Activated T-cell treated with anti-CD3 and anti-CD28 coated beads for 4 hours (primary cell): ENCODE measurements at places on chromosomes 4 and X.
A peak's percentile ranks its signal among the peaks of the same experiment; 100 is the strongest.

DNA sequence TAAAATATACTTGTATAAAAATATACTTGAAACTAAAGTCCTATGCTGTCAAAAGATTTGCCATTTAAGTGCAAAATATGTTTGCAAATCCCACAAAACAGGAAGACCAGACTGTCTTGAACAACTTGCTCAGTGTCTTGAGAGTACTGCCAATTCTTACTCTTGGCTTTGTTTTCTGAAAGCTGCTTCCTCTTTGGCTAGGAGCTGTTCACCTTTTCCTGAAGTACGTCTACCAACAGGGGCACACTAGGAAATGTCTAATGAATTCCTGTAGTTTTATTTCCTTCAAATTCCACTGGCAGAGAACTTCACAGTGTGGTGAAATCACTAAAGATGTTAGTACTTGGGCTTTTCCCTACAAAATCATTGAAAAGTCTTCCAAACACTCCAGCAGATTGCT, 46.4 kb upstream of the ABCG2 start:
- DNase-seq: no peak

GRCh38 chr4:99402765-99403164, 32.4 kb downstream of the ADH7 start:
- no peak for DNase-seq

- no peak for DNase-seq
Observed at GRCh38 chrX:68953331-68953730, 124.5 kb downstream of the EFNB1 start.

DNA sequence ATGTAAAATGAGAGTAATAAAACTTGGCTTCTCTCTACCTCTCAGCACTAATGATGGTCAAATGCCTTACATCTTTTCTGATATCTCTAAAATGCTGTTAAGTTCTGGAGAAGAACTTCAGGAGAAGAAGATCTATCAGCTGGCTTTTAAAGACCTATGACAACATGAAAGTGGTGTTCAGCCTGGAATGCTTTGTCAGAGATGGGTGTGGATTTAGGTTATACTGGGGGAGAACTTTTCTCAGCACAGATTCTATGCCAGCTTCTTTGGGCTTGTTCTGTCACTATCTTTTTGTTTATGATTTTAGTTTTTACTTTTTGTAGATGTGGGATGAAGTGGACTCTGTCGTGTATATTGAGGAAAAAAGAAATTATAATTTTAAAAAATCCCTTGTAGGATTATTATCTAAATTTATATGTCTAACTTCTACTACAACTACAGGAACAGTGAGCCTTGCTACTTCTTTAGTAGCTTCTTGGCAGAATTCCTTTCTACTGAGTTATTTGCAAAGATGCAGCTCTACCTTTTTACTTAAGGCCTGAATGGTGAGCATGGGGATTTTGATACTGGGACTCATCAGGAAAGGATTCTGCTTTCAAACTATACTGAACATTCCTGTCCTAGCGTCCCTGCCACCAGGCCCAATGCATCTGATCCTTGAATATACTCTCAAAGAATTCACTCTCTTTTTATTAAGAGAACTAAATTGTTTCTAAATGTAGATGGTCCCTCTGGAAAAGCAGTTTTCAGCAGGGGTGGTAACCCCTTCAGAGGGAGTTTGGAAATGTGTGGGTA, 19.6 kb downstream of the CYP2U1 start:
- no peak for DNase-seq

DNA sequence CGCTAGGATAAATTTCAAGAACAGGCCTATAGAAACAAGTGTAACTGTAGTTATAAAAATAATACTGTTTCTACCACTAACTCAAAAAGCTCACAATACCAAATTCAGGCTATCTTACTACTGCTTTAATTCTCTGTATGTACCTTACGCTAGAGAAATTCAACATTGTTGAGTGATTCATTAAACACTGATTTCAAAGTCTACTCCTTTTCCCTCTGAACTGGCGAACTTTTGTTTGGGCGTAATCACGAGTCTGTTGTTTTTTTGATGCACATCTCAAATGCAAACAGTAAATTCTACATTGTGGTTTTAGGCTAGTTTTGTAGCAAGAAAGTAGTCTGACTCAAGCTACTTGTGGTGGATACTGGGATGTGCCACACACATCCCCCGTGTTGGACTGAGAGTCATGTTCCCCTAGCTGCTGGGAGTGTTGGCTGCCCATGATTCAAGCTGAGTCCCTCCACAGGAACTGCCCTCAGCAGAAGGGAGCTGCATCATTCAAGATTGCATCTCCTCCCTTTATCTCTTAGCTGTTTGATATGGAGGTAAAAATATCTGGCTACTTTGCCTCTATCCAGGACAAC, 406.1 kb downstream of the RAPGEF2 start:
- no peak for DNase-seq

GRCh38 chr4:53455766-53456165, 78.3 kb downstream of the FIP1L1 start:
- no peak for DNase-seq

GRCh38 chr4:126591583-126591982, 1041.2 kb upstream of the INTU start:
- DNase-seq: no peak

DNA sequence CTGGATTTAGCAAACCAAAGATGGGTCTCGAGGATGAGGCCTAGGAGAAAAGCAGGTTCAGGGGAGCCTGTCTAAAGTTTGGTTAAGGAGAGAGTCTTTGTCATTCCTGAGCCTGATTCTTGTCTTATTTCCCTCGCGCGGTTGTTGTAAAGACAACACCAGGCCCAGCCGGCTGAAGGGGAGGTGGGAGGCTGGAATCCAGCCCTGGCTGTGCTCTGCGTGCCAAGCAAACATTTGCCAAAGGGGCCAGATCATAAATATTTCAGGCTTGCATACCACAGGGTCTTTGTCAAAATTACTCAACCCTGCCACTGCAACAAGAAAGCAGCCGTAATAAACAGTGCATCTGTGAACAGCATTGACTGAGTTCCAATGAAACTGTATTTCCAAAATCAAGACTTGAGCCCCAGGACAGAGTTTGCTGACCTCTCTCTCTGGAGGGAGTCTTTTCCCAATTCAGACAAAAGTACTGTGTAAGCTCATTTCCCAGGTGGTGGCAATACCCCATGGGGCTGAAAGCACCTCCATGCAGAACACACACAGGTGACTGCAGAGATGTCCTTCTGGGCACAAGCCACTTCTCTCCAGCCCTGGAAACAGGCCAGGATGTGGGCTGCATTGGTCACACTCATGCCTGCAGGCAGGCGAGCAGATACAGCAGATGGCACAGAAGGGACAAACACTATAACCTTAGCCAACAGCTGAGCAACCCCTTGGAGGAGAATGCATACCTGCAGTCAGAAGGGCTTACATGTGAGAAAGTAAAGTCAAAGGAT, 320.3 kb downstream of the STK32B start:
- no peak for DNase-seq

GRCh38 chr4:52015366-52015765, 4.8 kb downstream of the LRRC66 start:
- no peak for DNase-seq

DNA sequence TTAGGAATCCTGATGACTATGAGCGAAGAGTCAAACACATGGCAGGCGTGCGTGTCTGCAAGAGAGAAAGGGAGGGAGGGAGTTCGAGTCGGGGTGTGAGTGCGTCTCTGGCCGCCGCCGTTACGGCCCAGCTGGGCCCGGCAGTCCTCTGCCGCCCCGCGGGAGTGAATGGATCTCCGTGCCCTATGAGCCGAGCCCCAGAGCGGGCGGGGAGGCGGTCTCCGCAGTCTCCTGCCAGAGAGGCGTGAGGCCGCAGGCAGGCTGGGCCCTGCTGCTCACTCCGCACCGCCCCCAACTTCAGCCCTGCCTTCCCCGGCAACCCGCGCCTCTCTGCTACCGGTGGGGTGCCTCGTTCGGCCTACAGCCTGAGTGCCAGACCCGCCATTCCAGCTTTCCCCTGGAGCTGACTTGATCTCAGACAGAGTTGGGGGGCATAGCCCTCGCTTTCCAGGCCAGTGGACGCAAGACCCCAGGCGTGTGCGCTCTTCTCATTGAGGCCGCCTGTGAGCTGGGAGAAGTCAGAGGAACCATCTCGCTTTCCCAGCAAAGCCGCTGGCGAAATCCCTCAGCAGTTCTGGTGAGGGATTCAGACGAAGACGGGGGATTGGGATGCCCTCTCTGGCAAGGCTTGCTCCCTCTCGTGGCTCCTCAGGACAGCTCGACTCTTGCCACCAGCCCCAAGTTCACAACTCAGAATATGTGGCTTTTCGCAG, 1.4 kb downstream of the SLC16A2 start:
- no peak for DNase-seq

GRCh38 chrX:51614353-51615012, 4.2 kb downstream of the CENPVL3 start:
- no peak for DNase-seq

DNA sequence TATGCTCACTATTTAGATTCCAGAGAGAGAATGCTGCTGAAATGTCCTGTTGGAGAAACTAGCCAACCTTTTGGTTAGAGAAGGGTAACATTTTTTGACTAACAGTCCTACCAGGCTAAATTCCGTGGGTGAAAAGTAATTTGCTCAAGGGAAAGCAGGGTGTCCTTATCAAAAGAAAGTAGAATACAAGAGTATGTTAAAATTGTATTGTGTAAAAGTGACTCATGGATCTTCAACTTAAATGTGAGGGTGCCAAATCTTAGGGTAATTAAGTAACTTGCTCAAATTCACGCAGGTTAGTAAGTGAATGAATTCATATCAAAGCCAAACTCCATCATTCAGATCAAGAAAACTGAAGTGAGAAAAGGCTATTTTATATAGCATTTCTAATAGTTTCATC, 81.7 kb downstream of the PCDH7 start:
- no peak for DNase-seq

DNA sequence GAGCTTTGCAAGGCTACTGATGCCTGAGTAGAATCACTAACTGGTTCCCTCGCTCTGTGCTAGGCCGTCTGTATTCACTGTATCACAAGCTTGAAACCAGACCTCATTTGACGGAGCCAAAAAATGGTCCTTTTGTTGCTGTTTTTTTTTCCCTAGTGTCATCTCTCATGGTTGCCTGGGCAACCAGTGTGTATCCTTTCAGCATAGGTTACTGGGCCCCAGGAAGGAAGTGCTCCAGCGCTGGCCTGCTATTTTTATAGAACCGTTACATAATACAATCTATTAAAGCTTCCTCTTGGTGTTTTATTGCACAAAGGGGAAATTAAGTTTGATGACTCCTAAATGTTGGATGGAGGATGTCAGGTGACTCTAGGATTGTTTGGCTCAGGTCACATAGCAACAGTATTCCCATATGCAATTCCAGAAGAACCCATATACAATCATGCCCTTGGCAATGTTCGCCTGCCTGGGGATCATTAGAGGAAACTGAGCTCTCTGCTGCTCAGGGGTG, 220.4 kb downstream of the SPRY1 start:
- no peak for DNase-seq

- DNase-seq: no peak
Observed at GRCh38 chrX:13068651-13069050, 24.2 kb upstream of the FAM9C start.

DNA sequence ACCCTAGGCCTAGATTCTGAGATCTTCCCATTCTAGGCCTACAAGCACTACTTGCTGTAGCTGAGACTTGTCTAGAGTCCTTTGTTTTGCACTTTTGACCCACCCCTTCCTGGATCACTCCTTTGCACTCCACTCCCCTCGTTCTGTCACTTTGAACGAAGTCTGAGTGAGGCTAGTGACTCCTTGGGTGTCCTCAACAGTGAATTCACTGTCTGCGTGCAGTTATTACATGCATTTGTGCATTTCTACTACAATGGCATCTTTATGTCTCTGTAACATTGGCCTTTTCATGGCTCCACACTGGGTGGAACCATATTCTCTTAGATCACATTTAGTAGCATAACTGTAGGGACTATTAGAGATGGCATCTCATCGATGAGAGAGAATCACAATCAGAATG, 50.5 kb downstream of the OCRL start:
- DNase-seq: no peak

- no peak for DNase-seq
Observed at GRCh38 chr4:24203926-24204325, 314.1 kb upstream of the PPARGC1A start.

GRCh38 chr4:84751707-84752106, 168.8 kb downstream of the CDS1 start:
- DNase-seq: no peak

DNA sequence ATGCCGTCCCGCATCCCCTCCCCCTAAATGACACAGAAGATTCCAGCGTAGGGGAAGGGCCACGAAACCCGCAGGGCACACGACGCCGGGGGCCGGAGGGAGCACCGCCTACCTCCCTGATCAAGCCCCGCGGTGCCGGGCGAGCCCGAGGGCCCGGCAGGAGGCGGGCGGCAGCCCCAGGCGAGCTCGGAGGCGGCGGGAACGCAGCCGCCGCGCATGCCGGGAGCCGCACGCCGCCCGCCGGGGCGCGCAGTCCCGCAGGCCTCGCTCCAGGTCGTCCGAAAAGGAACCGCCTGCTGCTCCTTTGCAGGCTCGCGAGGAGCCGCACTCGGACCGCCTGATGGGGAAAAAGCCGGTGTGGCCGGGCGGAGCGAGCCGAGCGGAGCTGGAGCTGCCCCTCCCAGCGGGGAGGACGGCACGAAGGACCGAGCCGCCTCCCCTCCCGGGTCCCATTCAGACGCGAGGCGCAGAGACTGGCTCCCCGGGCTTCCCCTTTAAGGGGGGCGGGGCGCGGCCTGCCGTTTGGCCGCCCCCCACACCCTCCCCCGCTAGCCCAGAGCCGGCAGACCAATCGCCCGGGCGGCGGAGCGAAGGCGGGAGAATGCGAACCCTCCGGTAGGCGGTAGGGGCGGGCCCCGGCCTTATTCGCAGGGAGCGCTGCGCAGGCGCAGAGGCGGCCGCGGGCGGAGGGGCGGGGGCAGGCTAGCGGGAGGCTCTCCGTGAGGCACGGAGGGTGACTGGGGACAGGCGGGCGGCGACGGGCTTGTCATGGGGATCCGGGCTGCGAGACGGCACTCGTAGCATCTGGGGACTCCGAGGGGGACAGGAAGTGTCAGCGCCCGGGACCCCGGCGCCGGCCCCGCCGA, 561 bp upstream of the ING2 start:
- DNase-seq: peak; percentile 99

DNA sequence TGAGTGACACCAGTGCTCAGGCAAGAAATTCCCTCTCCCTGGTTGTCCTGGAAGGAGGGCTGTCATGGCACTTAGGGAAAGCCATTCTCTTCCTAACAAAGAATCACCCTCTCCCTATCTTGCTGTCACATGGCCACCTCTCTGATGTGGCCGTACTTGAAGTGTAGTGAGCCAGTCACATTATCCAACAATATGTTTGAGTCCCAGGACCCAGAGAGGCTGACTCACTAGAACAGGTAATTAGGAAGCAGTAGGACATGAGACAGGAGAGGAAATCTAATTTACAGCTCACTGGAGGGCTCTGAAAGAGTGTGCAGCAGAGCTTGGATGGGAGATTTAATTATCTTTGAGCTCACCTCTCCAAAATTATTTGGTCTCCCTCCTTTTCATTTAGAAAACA, 299.1 kb downstream of the ARHGAP24 start:
- no peak for DNase-seq

DNA sequence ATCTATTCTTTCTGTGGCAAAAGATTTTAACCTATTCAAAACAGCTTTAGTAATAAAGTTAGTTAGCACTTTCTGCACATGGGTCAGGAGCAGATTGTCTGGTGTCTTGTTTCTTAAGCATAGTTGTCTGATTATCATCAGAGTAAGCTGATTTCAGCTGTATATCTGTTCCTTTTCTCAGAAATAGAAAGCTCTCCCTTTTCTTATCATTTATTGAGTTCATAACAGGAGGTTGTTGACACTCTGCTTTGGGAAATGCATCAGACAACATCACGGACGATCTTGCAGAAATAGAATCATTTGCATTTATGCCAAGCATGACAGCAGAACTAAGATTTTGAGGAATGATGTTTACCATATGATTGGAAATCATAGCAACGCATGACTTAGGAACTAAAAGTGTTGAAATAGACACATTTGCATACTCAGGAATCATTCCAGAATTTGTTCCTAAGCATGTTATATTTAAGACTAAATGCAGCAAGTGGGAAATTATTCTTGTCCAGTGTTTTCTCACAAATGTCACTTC, 66.7 kb downstream of the RBMX2 start:
- no peak for DNase-seq
